ENCODE measurements at places on chromosomes 16 and 17. TPM values are rescaled to one million over a fixed set of nuclear protein-coding genes. Genes with fewer than 3 reads are reported as not detected.

Gene PRSS53
- total RNA-seq = 4.8 TPM

Gene CLEC3A
- not detected for total RNA-seq

Gene RASD1
- total RNA-seq = 0.51 TPM

Gene ARSG
- total RNA-seq = 9.5 TPM

Gene CRYM
- not detected for total RNA-seq

Gene MGRN1
- 73.6 TPM for total RNA-seq

Gene TPSG1
- total RNA-seq = not detected

Gene SHCBP1
- 31.1 TPM for total RNA-seq

Gene BIRC5
- total RNA-seq = 70.0 TPM

Gene FAM20A
- total RNA-seq = not detected

Gene VEZF1
- 50.1 TPM for total RNA-seq

Gene DNAAF1
- total RNA-seq = not detected

Gene MYADML2
- total RNA-seq = not detected

Gene KRTAP4-4
- not detected for total RNA-seq

Gene GPRC5B
- 2.2 TPM for total RNA-seq

Gene CFAP97D1
- not detected for total RNA-seq

Gene ST6GALNAC1
- 5.5 TPM for total RNA-seq

Gene SEC14L5
- total RNA-seq = 0.14 TPM

Gene RNPS1
- 185 TPM for total RNA-seq

Gene TMEM88
- 0.82 TPM for total RNA-seq

Gene UTS2R
- 0.20 TPM for total RNA-seq

Gene ITGB4
- total RNA-seq = 1.5 TPM

Gene WNK4
- 0.26 TPM for total RNA-seq

Gene PRR15L
- total RNA-seq = not detected

Gene MEOX1
- 16.2 TPM for total RNA-seq

Gene MT1H
- not detected for total RNA-seq

Data from activated naive CD4-positive, alpha-beta T cell treated with anti-CD3 and anti-CD28 coated beads, Interleukin-2, amount 10 ng/mL, durations not matched to agents 5 hours and 36 hours (primary cell).